ENCODE measurements at places on chromosomes 6 and 20.

DNA sequence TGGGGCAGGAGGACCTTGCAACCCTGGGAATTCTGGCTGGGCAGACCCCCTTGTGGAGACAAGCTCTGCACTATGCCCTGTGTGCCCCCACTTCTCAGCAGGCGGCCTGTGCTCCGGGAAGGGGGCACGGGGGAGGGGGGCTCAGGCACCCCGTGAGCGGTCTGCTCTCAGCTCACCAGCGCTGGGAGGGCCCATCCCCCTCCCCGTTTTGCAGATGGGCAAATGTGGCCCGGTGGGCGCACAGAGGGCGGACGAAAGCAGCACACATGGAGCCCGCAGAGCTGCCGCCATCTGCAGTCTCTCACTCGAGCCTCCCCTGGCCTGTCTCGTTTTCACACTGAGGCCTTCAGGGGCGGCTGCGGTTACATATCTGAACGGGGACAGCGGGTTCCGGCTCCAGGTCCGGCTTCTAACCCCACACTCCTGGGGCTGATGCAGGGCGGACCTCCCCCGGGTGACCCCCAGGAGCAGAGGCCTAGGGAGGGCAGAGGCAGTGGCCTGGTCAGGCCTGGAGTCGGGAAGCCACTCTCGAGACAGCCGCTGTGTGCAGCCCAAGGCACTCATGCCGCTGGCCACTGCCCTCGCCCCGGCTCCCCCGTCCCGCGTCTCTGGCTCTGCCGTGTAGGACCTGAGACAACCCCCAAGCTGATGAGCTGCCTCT lies 13.9 kb downstream of the CHRNA4 start:
- H3K36me3 ChIP-seq: no peaks in the 10 kb centered on the region

- no peak for DNase-seq
- H3K27me3 ChIP-seq: no peaks in the 10 kb centered on the region
- H3K27ac ChIP-seq: no peak overlapping the region
- H3K4me1 ChIP-seq: peaks cover 17% of the 10 kb centered on the region
These were observed 4.5 kb downstream of the CABLES2 start for GRCh38 chr20:62402456-62403150.

DNA sequence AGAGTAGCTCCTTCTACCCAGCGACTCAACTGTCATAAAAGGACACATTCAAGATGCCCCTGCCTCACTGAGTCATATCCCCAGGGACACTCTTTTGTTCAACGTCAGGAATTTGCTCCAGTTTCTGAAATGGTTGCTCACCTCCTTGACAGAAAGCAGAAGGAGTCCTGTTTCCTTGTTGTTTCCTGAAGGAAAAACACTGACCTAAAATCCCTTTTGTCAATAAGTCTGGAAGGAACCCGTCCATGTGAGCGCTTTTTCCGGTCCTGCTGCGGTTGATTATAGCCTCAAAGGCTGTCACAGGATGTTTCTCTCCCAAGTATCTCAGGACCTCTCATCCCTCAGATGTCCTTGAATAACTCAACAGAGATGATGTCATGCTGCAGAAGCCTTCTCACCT lies 113.6 kb upstream of the PLEKHG1 start:
- H3K4me3 ChIP-seq: no peak overlapping the region
- H3K36me3 ChIP-seq: no peaks in the 10 kb centered on the region
- H3K4me1 ChIP-seq: no peaks in the 10 kb centered on the region

DNA sequence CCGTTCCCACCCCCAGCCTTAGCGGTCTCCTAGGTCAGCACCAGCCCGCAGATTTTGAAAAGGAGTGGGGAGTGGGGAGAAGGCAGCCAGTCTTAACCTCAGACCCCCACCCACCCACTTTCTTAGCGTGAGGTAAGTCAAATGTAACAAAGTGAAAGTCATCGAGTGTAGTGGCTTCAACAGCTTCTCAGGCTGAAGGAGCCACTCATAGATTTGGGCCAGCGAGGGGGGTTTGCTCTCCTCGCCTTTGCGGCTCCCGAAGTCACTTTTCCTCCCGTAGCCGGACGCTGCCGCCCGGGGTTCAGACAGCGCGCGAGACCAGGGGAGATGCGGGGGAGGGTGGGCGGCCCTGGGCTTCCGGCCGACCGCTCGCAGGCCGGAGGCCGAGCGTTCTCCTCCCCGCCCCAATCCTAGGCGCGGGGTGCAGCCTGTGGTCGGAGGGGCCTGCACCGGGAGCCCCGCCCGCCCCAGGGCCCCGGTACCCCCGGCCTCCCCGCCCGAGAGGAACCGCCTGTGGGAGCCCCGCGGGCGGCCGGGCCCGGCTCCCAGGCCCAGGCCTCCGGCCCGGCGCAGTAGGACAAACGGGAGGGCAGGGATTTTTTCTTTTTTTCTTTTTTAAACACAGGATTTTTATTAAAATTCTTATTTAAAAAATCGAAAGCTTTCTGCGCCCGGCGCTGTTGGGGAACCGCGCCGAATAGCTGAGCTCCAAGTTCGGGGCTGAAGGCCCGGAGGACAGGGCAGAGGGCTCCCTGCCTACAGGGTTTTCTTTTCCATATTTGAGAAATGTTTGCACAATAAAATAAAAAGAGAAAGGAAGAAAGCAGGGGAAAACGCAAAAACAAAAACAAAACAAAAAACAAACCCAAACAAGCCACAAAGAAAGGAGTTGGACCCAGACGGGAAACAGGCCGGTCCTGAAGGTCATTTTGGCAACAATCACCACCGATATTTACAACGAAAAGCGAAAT lies 3.2 kb downstream of the NKX2-2 start:
- H3K36me3 ChIP-seq: no peaks in the 10 kb centered on the region
- DNase-seq: no peak
- no peak overlapping the region for H3K27ac ChIP-seq
- peaks cover 88% of the 10 kb centered on the region for H3K27me3 ChIP-seq
- H3K4me3 ChIP-seq: peak overlapping the region; percentile 25
- H3K4me1 ChIP-seq: peaks cover 64% of the 10 kb centered on the region

DNA sequence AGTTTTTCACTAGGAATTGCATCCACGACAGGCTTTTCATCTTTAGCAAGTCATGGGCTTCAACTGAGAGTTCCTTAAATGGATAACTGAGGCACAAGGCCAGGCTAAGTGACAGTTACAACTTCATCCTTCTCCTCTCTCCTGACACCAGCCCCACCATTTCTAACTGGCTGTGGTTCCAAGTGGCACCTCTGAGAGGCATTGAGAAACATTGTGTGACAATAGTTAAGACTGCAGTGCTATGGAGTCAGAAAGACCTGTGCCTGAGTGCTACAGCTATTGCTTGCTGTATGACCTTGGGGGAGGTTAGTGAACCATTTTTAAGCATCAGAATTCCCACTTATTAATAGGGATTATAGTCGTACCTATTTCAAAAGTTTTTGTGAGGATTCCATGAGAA lies 26.2 kb upstream of the MLIP start:
- no peaks in the 10 kb centered on the region for H3K36me3 ChIP-seq
- no peak overlapping the region for H3K4me3 ChIP-seq
- no peak overlapping the region for H3K27ac ChIP-seq
- DNase-seq: no peak
- H3K4me1 ChIP-seq: peaks cover 6% of the 10 kb centered on the region

DNA sequence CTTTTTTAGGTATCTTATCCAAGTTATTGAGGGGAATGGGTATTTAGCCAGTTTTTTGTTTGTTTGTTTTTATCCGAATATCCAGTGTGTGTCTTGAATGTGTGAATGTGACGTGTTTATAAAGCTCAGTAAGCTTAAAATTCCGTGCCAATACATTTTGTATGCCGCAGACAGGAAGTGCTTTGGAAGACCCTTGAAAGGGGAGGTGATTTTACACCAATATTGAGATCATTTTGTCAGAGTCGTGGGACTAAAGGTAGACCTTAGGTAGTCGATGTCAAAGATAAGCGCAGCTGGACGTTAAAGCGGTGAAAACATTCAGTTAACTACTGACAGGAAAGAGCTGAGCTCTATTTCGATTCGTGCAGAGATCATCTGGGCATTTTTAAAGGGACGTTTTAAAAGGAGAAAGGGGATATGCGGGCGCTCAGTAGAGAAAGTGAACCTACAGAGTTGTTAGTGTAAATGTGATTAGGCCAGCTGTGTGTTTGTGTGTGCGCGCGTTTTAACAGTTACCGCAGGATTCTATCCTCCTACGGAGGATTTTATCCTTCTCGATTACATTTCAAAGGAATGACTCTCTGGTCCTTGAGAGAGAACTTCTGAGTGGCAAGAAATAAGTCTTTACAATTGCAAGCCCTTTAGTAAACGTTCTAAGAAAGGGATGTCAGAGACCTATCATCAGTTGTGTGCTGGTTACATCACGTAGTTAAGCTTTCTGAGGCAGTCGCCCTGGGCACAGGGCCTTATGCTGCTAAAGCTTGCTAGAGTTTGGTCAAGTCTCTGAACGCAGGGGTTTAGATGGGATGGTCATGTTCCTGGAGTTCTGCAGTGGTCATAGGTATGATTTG lies 625 bp upstream of the ECHDC1 start:
- no peaks in the 10 kb centered on the region for H3K27me3 ChIP-seq
- peaks cover 26% of the 10 kb centered on the region for H3K4me1 ChIP-seq
- no peaks in the 10 kb centered on the region for H3K36me3 ChIP-seq
- H3K4me3 ChIP-seq: peak overlapping the region; percentile 61
- H3K27ac ChIP-seq: no peak overlapping the region

DNA sequence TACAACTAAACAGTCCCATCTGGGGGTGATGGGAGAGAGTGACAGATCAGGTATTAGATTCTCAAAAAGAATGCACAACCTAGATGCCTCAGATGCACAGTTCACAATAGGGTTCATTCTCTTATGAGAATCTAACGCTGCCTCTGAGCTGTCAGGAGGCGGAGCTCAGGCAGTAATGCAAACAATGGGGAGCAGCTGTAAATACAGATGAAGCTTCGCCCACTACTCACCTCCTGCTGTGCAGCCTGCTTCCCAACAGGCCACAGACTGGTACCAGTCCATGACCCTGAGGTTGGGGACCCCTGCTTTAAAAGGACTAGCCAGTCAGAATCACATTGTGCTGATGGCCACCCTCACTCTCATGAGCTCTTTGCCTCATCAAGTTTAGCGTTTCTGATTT lies 247.0 kb upstream of the KCNQ5 start:
- no peak overlapping the region for H3K27ac ChIP-seq
- H3K27me3 ChIP-seq: no peaks in the 10 kb centered on the region
- H3K4me1 ChIP-seq: peaks cover 7% of the 10 kb centered on the region
- H3K4me3 ChIP-seq: no peak overlapping the region
- no peak for DNase-seq

DNA sequence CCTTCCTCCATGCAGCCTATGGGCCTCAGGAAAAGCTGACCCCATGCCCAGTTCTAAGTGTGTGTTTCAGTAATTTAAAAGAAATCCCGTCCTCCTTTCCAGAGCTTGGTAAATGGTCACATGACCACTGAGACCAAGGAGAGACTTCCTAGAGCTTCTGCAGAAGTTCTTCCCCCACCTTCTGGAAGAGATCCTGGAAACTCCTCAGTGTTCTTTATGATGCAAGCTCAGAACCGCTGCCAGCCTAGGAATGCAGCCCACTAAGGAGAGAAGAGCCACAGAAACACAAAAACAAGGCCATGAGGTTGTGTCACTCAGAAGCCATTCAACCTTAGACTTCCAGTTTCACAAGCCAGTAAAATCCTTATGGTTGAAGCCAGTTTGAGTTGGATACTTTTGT lies 348.4 kb downstream of the TPBG start:
- H3K36me3 ChIP-seq: no peaks in the 10 kb centered on the region
- DNase-seq: no peak
- no peaks in the 10 kb centered on the region for H3K27me3 ChIP-seq
- H3K27ac ChIP-seq: no peak overlapping the region
- no peak overlapping the region for H3K4me3 ChIP-seq

- H3K4me1 ChIP-seq: no peaks in the 10 kb centered on the region
- no peak overlapping the region for H3K27ac ChIP-seq
- DNase-seq: no peak
These were observed 10.2 kb downstream of the SPAG4 start for GRCh38 chr20:35625584-35626385.

DNA sequence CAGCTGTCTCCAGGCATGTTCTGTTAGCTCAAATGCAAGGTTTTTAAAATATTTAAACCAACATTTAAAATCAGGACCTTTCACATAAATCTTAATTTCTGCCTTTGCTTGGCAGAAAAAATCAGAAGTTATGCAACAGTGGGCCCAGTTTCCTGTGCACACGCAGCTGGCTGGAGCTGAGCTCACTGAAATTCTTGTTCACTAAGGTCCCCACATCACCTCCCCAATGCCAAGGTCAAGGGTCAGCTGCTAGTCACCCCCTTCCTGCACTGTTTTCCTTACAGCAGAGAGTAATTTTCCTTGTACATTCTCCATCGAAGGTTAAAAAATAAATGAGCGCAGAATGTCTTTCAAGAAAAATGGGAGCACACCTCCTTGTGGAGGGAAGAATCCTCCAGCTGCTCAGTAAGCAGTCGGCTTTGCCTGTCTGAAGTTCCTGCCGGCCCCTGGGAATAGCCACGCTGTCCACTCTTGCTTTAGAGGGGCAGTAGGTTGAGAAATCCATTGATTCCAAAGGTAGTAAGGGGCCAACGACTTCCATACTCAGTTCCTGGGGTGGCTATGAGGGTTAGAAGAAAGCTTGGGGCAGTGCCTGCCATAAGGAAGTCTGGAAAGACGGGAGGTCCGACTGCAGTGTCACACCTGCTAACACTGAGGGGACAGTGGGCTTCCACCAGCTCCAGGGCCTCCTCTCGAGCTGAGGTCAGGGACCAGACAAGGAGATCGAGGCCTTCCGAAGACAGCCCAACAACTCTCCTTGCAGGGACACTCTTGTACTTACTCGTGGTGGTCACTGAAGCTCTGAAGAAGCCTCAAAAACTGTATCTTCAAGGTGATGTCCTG lies 56.8 kb downstream of the MYH7B start:
- no peaks in the 10 kb centered on the region for H3K27me3 ChIP-seq
- peak overlapping the region; percentile 24 for H3K27ac ChIP-seq
- DNase-seq: no peak
- no peak overlapping the region for H3K4me3 ChIP-seq
- no peaks in the 10 kb centered on the region for H3K4me1 ChIP-seq

DNA sequence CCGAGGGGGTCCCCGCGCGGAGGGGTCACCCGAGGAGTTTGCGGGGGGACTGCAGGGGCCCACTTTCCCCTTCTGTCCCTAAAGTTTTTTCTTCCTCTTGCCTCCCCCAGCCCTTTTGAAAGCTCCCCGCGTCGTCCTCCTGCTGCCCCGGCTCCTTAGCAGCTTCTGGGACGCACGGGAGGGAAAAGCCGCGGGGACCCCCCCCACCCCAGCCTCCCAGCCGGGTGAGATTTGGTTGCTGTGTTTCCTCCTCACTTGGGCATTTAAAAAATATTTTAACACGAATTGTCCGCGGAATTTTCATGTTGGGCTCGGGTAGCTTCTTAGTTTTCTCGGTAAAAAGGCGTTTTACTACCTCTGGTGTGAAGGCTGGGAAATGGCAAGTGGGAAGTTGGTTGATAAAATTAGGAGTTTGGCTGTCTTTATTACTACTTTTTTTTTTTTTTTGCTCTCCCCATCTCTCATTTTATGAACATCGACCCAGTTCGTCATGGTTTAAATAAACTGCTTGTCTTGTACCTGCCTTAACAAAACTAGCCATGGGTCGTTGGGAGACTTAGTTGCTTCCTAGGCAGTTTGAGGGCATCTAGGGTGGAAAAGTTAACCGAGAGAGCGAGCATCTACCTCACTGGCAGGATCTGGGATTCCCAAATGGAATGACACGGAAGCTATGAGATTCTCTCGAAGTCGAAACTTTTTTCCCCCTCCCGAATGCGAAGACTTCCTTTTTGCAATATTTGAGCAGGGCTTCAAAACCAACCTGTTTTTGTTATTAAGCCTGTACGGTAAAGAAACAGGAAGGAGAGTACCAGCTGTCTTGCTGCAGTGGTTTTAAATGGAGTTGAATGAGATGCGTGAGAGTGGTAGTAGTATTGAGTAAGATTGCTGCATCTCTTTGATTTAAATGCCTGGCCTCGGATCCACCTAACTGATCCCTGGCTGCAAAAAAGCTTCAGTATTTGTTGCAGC lies 868 bp downstream of the NCOA3 start:
- no peaks in the 10 kb centered on the region for H3K36me3 ChIP-seq
- H3K27ac ChIP-seq: peak overlapping the region; percentile 94
- no peaks in the 10 kb centered on the region for H3K27me3 ChIP-seq
- H3K4me1 ChIP-seq: peaks cover 16% of the 10 kb centered on the region

Measured in thyroid gland (tissue), 4 donors.